ENCODE measurements at places on chromosomes 16 and 17.
A peak's percentile ranks its signal among the peaks of the same experiment; 100 is the strongest.

- DNase-seq, result no peak
Observed at GRCh38 chr17:9307313-9307998, 268.2 kb downstream of the STX8 start.

- DNase-seq, result no peak
Observed at GRCh38 chr16:30953111-30953510, 4.2 kb downstream of the ORAI3 start.

- no peak for DNase-seq
Observed at GRCh38 chr16:9395958-9396359, 304.5 kb downstream of the HAPSTR1 start.

DNA sequence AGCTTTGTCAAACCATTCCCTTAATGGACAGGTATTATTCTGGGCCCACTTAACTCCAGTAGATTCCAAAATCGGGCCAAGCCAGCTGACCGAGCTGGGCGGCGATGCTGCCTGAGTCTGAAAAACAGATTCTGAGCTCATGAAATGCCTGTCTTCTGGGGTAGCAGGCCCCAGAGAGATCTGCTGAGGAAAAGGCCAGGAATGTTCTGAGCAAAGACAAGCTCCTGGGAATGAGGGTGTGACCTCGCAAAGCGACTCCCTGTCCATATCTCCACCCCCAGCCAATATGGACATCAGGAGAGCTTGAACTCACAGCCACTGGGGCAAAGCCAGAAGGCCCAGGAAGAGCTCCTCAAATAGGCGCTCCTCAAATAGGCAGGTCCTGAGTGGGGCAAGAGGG, 23.7 kb downstream of the ZNF423 start:
- no peak for DNase-seq

DNA sequence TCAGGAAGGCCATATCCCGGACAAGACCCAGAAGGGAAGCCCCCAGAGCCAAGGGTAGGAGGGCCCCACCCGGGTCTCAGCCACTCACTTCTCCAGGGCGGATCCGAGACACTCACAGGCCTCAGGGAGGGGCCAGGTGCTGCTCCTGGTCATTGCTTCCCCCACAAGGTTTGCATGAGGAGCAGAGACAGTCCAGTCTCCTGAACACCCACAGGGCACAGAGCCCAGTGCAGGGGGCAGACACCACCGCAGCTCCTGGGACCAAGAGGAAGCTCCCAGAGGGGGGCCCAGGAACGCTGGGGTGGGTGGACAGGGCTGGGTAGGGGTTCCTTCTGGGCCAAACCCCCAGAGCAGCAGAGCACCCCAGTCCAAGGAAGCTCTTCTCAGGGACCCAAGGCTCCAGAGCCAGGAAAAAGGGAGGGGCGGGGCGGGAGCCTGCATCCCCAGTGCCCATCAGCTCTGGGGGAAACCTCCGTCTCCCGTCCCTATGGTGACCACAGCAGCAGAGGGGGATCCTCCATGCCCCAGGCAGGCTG, 709 bp upstream of the MRPL28 start:
- no peak for DNase-seq

DNA sequence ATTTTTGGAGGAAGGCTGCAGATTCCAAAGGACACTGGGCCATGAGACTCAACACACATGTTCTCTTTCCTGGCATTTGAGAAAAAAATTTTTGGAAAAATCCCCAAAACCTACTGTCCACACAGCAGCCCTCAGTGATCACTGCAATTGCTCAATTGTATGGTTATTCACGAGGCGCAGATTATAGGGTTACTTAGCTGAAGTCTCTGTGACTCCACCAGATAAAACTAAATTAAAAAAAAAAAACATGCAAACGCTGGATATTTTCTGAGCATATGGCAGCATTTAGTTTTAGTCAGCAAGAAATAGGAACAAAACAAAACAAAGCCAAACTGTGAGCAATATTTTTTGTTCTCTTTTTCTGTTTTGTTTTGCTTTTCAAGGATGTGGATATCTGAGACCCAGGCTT, 83.8 kb upstream of the FAM20A start:
- no peak for DNase-seq

DNA sequence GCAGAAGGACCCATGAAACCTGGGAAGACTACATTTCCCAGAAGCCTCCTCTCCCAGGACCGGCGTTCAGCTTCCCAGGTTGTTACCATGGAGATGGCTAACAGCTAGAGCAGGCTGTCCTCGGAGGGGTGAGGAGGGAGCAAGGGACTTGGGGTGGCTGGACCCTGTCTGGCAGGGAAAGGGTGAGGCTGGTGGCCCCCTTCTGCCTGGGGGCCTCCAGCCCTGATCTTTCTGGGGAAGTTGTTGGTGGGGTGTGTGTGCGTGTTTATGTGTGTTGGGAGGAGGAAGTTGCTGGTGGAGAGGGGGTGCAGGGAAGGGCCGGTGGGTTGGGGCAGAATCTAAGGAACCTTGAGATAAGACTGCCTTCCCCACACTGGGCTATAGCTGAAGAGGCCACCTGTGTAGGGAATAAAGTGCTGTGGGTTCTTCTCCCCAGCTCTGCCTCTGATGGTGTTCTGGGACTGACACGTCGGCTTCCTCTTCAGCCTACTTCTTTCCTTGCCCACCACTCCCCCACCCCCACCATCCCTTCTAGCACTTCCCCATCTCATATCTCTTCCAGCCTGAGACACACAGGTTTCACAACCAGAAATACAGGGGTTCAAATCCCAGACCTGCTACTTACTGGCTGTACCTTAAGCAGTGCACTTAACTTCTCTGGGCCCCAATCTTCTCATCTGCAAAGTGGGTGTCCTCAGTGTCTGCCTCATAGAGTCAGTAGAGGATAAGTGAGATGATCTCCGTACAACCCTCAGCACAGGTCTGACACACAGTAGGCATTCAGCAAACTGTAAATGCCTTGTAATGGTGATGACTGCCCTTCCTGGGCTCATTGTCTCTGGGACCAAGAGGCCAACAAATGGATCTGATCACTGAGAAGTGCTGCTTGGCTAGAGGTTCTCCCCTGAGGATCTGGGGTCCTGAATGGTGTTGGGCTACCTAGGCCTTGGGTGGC, at the start of gene DRC7:
TSS of gene DRC7 (plus strand) at position 82 of the 955 bp plus-strand sequence. CDS start 3,144 bp downstream, outside the sequence.
- DNase-seq, result peak; percentile 38

All from NCI-H1092 (cell line).